ENCODE measurements at places on chromosomes 16 and 17.

DNA sequence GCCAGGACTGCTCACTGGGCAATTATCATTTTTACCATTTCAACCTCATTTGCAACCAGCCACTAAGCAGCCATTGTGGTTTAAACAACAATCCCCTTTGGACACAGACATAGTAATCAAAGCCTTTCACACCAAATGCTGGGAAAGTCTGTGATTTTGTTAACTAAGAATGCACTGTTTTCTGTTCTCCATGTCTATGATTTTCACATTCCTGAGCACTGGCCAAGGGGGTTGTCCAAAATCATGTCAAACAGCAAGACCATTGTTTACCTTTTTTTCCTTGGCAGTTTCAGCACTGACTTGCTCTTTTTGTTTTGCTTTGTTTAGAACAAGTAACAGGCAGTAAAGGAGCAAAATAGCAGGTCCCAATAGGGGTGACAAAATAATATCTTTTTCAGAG is 106.3 kb upstream of the SIAH1 start:
- DNase-seq: no peak

- DNase-seq: no peak
Observed at GRCh38 chr16:81485824-81486539, 41.4 kb downstream of the CMIP start.

- no peak for DNase-seq
Observed at GRCh38 chr17:16298140-16298662, 55.1 kb downstream of the CENPV start.

DNA sequence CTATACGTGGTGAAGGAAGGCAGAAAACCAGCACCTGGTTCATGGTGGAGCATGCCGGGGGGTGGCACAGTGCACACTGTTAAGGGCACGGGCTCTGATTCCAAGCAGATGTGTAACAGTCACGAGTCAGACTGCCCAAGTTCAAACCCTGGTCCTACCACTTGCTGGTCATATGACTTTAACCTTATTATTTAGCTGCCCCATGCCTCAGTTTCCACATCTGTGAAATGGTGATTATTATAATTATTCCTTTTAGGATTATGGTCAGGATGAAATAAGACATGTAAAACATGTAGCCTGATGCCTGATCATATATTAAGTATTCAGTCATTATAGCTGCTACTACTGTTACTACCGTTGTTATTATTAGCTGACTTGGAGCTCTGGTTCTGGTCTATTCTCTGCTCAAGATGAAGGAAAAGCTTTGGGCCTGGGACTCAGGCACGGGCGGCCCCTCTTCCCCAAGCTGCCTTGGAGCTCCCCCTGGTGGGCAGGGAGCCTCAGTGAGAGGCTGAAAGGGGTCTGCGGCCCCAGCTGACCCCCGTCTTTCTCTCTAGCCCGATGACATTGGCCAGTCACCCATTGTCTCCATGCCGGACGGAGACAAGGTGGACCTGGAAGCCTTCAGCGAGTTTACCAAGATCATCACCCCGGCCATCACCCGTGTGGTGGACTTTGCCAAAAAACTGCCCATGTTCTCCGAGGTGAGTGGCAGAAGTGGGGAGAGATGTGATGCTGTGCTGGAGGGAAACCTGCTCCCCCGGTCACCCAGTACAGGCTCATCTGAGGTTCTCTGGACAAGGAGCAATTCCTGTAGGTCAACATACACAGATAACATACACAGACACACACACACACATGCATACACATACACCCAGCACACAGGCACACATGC is 14.0 kb downstream of the NR1D1 start:
- DNase-seq: no peak

DNA sequence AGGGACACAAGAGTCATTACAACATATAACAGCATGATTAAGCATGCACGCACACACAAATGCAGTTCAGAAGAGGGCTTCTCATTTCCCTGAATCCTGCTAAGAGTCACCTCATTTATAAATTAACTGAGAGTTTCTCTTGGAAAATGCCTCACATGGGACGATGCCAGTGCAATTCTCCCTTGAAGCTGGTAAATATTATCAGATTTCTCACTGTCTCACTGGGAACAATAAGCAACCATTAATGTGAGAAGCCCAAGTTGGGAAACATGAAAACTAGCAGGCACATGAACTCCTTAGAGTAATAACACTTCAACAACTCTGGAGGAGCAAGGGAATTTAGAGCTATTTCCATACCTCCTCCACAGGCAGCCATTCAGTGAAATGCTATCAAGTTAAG is 26.4 kb downstream of the SETD6 start:
- no peak for DNase-seq

GRCh38 chr17:40496634-40497420 is 4.6 kb downstream of the TNS4 start:
- DNase-seq: no peak

DNA sequence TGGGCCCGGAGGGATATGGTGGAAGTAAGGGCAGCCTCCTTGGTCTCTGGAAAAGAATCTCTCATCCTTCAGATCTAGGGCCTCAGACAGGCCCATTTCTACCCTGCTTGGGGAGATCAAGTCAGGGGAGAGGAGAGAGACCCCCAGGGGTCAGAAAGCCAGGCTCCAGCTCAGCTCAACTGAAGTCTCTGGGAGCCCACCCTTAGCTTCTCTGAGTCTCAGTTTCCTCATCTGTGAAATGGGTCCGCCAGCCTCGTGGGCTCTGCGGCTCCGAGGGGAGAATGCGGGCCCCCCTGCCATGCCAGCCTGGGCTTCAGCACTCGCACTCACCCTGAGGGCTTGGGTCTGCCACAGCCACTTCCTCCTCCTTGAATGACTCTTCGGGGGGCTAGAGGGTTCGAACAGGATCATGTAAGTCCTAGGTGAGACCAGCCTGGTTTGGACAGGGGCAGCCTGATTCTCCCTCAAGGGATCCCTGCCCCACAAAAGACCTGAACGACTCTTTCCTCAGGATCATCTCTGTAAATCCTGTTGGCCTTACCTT is 6.7 kb downstream of the CNGB1 start:
- no peak for DNase-seq

Data from RWPE2 (cell line).